ENCODE measurements at places on chromosomes 4 and X. TPM values are rescaled to one million over a fixed set of nuclear protein-coding genes. Genes with fewer than 3 reads are reported as not detected.

CENPI gene
- total RNA-seq, result 35.6 TPM

GPR143 gene
- 258 TPM for total RNA-seq

STARD8 gene
- total RNA-seq, result 10.3 TPM

PPBP gene
- not detected for total RNA-seq

CXXC4 gene
- total RNA-seq, result not detected

SMIM20 gene
- 32.7 TPM for total RNA-seq

SLC9A7 gene
- total RNA-seq, result 0.34 TPM

NXF2B gene
- not detected for total RNA-seq

DUSP9 gene
- total RNA-seq, result 3.3 TPM

Data from melanocyte of skin (primary cell).